ENCODE measurements at places on chromosomes 11 and 22.

- DNase-seq: peak; percentile 37
Observed at GRCh38 chr11:126585388-126585773, 229.9 kb downstream of the ST3GAL4 start.

GRCh38 chr22:17779286-17780115, 5.2 kb upstream of the BID start:
- DNase-seq: no peak

GRCh38 chr11:2466869-2467694, 22.3 kb downstream of the KCNQ1 start:
- peak; percentile 76 for DNase-seq

- no peak for DNase-seq
Observed at GRCh38 chr22:48811885-48812284, 1015.8 kb downstream of the BRD1 start.

- DNase-seq: no peak
Observed at GRCh38 chr11:118396097-118396501, 5.3 kb upstream of the ATP5MG start.

GRCh38 chr11:45848654-45849081, 1.4 kb downstream of the CRY2 start:
- no peak for DNase-seq

GRCh38 chr11:9753021-9753420, 89.1 kb downstream of the SWAP70 start:
- DNase-seq: no peak

- no peak for DNase-seq
Observed at GRCh38 chr11:79182794-79183193, 258.0 kb downstream of the TENM4 start.

GRCh38 chr11:73856031-73856567, 20.5 kb downstream of the COA4 start:
- DNase-seq: no peak

DNA sequence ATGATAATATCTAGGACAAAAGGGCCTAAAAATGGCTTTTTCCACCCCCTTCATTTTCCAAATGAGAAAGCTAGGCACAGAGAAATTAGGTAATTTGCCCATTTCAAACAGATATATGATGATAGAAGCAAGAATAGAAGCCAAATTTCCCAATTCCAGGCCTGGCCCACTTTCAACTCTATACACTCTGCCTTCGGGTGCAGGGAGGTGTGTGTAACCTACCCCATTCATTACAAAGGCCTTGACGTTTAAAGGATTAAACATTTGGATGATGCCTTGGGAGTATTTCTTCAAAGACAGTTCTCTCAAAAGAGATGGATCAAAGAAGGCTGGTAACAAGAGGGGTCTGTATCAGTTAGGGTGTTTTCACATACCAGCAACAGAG, 134.1 kb downstream of the CCDC34 start:
- no peak for DNase-seq

DNA sequence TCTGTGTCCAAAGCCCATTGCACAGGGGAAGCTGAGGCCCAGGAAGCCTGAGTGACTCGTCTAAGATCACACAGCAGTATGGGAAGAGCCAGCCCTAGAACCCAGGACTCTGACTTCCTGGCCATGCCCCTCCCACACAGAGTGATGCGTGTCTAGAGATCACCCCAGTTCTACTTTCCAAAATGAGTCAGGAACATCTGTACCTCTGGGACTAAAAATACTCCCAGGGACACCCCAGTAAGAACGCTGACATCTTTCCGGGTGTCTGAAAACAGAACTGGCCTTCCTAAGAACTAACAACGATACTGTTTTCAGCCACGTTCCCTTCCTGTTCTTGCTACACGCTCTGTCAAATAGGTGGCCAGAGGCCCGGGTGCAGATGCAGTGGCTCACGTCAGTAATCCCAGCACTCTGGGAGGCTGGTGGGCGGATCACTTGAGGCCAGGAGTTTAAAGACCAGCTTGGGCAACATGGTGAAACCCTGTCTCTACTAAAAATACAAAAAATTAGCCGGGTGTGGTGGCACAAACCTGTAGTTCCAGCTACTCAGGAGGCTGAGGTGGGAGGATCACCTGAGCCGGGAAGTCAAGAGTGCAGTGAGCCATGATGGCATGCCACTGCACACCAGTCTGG, 21.7 kb upstream of the PDGFB start:
- no peak for DNase-seq

GRCh38 chr22:40426594-40427333, 56.4 kb downstream of the SGSM3 start:
- no peak for DNase-seq

DNA sequence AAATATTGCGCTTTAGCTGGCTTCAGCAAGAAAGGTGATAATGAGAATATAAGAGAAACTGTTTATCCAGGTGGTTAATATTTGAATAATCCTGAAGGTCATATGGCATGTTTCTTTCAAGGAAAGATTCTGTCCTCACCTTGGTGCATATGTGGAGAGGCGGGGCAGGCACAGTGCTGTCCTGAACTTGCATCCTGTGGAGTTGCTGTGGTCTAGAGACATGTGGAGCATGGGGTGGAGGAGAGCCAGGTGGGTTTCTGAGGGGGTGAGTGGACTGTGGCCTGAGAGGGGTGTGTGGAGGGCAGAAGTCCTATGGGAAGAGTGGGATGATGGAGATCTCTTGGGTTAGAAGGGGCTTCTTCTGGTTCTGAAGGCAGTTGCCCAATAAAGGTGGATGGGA, 65.5 kb downstream of the GRIK4 start:
- DNase-seq: no peak

GRCh38 chr11:6586434-6587359, 16.7 kb downstream of the RRP8 start:
- DNase-seq: no peak

- DNase-seq: peak; percentile 87
Observed at GRCh38 chr22:37681556-37682049, 4.5 kb upstream of the NOL12 start.

GRCh38 chr22:32888976-32889375, 87.5 kb downstream of the TIMP3 start:
- no peak for DNase-seq

DNA sequence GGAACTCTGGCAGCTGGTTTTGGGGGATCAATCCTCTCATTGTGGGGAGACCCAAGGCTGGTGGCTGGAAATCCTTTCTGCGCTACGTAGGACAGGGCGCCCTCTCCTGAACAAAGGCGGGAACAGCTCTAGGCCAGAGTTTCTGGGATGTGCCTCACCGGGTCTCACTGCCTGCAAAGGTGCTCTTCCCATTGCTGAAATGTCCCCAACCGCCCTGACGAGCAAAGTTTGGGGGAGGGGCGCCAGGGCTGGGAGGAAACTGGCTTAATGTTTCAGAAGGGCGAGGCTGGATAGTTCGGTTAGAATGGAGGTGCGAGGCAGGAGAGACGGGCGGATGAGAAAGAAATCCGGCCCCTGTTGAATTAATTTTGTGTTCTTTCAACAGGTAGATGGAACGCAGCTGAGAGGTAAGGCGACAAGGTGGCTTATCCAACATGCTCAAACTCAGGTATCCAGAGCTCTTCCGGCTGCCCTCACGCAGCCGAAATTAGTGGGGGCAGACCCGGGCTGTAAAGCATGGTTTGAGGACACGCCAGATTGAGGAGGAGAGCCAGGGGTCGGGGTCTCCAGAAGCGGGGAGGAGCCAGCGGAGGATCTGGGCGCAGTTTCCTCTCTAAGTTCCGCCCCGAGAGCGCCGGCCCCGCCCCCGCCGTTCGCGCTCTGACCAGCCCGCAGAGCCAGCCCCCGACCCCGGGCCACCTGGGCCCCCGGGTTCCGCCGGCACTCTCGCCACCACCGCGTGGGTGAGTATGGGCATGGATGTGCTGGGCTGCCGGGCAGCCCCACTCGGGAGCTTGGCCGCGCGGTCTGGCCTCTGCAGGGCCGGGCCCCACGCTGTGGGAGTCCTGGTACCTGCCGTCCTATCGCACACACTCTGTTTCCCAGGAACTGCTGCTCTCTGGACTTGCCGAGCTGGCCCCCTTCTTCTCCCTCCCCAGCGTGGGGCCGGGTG, at the start of gene PGAP2:
PGAP2 (plus strand) TSS at position 652 of the 952 bp plus-strand sequence. CDS start 2,700 bp downstream, outside the sequence.
- peak; percentile 68 for DNase-seq

DNA sequence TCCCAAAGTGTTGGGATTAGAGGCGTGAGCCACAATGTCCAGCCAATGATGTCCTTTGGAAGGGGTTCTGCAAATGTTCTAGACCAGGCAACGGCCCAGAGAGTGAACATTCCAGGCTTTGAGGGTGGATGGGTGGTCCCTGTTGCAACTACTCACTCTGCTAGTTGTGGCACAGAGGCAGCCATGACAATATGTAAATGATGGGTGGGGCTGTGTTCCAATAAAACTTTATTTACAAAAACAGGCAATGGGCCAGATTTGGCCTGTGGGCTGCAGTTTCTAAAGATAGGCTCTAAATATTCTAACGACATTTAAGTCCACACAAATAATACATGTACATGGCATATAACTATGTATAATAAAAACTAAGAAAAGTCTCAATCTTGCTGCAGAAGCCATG, 276.3 kb downstream of the CTTN start:
- DNase-seq: no peak

- DNase-seq: no peak
Observed at GRCh38 chr11:73454987-73455386, 78.8 kb downstream of the RELT start.

DNA sequence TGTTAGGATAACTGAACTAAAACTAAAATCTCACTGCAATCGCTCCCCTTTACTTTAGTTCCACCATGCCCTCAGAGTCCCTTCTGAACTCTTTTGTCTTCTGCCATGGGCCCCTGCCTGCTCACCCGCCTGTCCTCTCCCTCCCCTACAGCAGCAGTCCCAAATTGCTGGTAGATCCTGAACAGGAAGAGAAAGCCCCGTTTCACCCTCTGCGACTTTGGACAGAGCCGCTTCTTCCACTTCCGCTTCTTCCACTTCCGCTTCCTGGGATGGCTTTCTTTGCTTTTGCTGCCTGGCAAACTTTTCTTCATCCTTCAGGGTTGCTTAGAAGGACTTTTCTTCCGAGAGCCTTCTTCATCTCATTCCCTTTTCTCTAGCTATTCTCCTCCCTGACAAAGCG, 35.7 kb upstream of the TLCD5 start:
- DNase-seq: no peak

GRCh38 chr11:18705651-18706281, 7.2 kb downstream of the TMEM86A start:
- DNase-seq: peak; percentile 53

DNA sequence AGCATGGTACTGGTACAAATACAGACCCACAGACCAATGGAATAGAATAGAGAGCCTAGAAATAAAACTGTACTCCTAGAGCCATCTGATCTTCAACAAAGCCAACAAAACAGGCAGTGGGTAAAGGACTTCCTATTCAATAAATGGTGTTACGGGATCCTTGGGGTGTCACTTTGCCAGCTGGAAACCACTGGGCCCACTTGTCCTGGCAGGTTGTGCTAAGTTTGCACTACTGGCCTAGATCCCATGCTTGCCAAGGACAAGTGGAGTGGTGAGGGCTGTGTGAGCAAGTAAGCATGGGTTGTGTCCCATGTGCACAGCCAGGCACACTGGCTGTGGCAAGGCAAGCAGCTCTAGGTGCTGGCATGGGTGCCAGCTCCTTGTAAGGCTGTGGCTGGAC, 8.8 kb upstream of the ISX start:
- no peak for DNase-seq

GRCh38 chr22:47047321-47048122, 285.1 kb downstream of the TBC1D22A start:
- peak; percentile 36 for DNase-seq

- DNase-seq: peak; percentile 67
Observed at GRCh38 chr11:126480410-126481302, 125.2 kb downstream of the ST3GAL4 start.

DNA sequence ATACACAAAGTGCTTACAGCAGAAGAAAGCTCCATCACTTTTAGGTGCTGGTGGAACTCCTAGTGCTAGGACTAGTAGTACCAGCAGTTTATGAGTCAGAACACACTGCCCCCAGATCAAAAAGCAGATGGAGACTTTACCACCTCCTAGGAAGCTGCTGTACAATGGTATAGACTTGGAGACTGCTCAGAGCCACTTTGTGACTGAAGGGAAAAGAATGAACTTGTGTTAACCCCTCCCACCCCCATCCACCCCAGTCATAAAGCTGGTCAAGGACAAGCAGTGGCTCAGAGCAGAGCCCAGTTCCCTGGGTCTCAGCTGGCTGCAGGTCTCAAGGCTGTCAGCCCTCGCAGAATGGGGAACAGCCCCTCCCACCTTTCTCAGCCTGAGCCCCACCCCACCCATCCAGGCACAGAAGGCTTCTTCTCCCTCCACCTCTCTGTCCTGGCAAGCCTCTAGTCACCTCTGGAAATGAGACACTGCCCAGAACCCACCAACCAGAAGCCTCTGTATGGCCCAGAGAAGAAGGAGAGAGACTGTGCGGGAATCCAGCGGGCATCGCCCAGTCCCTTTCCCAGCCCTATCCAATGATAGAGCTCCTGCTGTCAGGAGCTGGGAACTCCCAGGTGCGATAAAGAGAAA, 23.8 kb downstream of the PACSIN2 start:
- DNase-seq: peak; percentile 73

DNA sequence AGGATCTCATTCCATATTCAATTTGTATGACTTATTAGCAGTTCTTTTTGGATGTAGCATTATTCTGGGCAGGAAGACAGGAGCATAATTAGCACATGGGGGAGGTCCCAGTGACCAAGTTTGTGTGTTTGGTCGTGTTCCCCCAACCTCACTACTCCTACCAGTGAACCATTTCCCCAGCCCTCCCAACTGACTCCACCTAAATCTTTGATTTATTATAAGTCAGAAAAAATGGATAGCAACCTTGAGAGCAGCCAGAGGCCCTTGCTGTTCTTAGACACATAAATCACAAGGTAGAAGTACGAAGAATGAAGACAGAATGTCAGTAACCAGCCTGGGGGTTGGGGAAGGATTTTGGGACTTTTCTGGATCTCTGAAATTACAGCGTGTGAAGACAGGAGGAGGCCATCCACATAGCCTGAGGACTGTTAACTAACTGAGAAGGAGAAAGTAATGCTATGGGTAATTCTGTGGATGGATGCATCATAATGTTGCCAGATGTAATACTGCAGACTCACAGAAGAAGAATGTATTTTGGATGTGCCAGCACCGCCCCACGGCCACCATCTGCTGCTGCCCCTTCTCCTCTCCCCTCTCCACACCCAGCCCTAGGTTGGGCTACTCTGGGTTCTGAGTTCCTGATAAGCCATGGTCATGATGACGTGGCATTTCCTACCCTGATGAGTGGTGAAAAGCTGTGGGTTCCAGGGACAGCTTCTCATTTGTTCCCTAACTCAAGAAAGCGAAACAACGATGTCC, 124.3 kb upstream of the TTC12 start:
- DNase-seq: no peak

- DNase-seq: no peak
Observed at GRCh38 chr11:112113539-112114457, 27.1 kb downstream of the SDHD start.

GRCh38 chr22:34105461-34106062, 185.3 kb upstream of the LARGE1 start:
- peak; percentile 76 for DNase-seq

DNA sequence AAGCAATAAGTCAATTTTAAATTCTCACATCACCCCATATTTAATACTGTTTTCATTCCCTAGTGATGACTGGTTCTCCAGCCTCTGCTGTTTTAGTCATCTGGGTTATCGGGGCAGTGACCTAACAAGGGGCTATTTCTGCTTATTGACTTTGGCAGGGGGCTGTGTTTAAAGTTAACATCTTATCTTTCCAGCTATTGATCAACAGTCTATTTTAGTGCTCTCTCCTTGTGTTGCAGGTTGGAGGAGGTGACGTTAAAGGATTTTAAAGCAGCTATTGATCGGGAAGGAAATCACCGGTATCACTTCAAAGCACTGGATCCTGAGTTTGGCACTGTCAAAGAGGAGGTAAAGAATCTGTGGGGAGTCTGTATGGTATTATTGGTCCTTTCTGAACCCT, 7.7 kb upstream of the DLAT start:
- peak; percentile 66 for DNase-seq

All from pancreas (tissue), 10 donors.